T follicular helper cell (primary cell): ENCODE measurements at places on chromosomes 12 and 14.

GRCh38 chr12:82097438-82097837, 260.7 kb downstream of the CCDC59 start:
- no peak for DNase-seq

- peak; percentile 60 for DNase-seq
These were observed 9.3 kb downstream of the PGF start for GRCh38 chr14:74945852-74946658.

DNA sequence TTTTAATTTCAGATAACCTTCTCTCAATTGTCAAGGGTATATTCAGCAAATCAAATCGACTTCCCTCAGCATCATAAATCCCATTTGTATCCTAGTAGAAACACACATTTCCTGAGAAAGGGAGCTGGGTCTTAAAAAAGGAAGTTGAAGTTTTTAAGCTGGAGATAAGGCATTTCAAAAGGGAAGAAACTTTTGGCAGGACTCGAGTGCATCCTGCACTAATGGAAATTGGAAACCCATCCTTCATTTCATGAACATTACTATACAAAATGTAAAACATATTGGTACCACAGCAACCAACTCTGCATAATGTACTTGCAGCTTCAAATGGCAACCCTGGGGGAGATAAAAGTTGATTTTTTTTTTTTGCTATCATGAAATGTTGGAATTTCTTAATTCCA, 23.7 kb upstream of the TMCC3 start:
- DNase-seq = no peak

DNA sequence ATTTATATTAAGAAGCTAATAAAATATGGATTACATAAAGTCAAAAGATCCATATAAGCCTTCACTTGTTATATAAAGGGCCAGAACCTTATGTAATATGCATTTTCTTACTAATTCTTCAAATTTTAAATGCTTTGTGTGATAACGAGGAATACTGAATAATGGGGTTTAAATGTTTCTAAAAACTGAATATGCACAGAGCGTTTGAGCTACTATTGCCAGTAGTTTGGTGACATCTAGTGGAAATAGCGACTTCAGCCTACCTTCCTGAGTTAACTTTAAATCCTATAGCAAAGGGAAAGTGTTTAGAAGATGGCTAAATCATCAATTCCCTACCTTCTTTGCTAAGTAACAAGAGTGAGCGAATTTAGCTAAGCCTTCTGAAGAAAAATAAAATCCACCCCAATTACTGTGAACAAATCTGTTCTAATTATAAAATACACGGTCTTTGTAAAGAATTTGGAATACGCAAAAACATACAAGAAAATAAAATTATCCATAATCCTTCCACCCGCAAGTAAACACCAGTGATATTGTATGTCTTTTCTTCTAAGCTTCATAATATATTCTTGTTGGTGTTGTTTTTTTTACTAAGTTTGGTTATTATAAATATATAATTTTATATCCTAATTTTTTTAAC, 115.5 kb upstream of the G2E3 start:
- DNase-seq = no peak

GRCh38 chr12:23906329-23906728, 43.1 kb downstream of the SOX5 start:
- no peak for DNase-seq
